ENCODE measurements at places on chromosomes 3 and 15.

- DNase-seq: no peak
These were observed 8.3 kb upstream of the RHO start for GRCh38 chr3:129519896-129520715.

GRCh38 chr3:13420831-13421765 is 976 bp upstream of the NUP210 start:
- DNase-seq: peak; percentile 78

- no peak for DNase-seq
These were observed 97.8 kb upstream of the AADACL2 start for GRCh38 chr3:151635905-151636304.

- DNase-seq: no peak
These were observed 36.7 kb upstream of the ZNF710 start for GRCh38 chr15:89964232-89964954.

GRCh38 chr15:77029166-77030047 is 34.5 kb downstream of the PSTPIP1 start:
- peak; percentile 4 for DNase-seq

GRCh38 chr15:67230504-67230903 is 24.0 kb downstream of the AAGAB start:
- DNase-seq: no peak

- DNase-seq: no peak
These were observed 540 bp downstream of the CCDC80 start for GRCh38 chr3:112640276-112640929.

DNA sequence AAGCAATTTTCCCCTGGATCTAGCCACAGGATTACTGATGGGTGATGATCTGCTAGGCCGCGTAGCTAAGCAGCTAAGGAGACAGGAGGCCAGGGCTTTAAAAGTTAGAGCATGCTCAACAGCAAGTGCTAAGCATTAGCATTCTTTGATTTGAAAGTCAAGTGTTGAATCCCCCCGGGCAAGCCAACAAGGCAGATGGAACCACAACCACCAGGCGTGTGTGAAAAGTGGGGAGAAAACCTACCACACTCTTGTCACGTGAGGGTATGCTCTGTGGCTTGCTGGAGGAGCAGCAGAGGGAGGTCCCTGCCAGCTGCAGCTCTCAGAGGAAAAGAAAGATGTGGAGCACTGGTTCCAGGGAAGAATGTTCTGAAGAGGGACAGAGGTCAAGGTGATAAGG is 20.9 kb downstream of the SLC51A start:
- no peak for DNase-seq

GRCh38 chr15:101684384-101684783 is 32.2 kb upstream of the TM2D3 start:
- no peak for DNase-seq

GRCh38 chr15:52158084-52158765 is 33.0 kb downstream of the GNB5 start:
- no peak for DNase-seq

DNA sequence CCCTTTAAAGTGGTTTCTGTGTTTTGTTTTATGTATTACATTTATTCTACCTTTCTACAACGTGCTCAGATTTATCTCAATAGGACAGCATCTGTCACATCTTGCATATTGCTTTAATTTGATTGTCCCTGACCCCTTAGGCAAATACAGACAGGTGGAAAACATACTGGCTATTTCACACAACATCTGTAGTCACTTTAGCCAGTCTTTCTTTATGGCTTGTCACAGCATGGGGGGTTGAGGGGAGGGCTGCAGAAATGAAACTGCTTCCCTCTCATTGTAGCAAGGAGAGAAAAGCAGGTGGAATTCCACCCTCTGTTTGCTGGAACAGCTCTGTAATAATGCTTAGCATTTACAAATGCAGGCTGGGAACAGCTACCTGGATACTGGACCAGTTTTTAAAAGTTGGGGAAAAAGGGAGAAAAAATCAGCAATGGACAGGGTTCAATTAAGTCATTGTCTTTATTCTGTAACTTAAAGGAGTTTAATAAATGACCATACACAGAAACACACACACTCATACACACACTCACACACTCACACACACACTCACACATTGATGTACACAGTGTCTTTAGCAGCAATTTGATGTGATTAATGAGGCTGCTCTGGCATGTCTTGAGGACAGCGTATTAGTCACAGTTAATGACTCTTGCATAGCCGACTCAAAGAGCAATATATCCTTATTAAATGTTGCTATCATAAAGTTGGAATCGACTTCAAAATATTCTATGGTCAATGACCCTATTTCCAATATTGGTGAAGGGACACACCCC is 283.7 kb upstream of the GBE1 start:
- DNase-seq: no peak

- no peak for DNase-seq
These were observed 24.4 kb upstream of the TRIM59 start for GRCh38 chr3:160473978-160474377.

DNA sequence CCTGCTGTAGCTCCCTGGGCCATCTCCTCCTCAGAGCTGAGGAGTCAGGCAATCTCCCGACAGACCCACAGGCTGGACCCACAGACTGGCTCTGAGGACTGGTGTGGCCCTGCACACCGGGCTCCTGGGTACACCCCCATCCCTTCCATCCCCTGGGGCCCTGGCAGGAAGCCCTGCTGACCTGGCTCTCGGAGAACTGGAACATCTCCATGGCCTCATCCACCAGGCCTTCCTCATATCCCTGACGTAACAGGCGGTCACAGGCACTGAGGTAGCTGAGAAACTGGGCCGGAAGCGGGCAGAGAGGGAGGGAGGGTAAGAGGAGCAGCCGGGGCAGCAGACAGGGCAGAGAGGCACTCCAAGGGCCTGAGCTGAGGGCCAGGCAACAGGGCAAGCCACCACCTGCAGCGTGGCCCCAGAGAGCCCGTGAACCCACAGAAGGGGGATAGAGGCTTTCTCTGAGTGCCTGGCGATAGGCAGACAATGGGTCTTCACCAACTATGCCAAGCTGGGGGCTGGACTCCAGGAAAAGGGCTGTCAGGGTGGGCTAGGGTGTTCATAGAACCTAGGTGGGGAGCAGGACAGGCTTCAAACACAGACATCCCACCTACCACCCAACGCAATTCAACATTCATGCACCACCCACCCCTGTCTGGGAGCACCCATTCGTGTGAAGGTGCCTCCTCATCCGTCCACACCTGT is 17.9 kb downstream of the KBTBD13 start:
- DNase-seq: no peak

DNA sequence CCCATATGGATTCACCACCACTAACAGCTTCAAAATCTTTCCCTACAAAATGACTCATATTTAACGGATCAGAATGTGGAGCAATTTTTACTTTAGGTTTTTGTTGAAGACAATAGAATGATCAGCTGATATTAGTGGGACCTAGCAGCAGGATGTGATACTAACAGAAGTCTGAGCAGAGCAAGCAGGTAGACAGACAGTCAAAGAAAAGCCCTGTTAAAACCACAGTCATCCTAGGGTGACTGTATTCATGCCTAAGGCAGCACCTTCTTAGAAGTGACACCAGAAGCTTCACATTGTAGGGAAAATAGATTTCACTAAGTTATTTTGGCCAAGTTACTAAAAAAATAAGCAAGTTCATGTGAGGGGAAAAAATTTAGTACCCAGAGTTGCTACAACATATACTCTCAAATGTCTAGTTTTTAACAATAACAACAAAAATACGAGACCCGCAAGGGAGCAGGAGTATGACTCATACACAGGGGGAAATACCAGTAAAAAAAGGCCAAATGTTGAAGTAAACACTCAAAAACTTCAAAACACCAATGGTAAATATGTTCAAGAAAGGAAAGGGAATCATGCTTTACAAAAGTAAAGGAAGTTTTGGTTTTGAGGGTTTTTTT is 590.9 kb downstream of the EPHA3 start:
- DNase-seq: no peak

DNA sequence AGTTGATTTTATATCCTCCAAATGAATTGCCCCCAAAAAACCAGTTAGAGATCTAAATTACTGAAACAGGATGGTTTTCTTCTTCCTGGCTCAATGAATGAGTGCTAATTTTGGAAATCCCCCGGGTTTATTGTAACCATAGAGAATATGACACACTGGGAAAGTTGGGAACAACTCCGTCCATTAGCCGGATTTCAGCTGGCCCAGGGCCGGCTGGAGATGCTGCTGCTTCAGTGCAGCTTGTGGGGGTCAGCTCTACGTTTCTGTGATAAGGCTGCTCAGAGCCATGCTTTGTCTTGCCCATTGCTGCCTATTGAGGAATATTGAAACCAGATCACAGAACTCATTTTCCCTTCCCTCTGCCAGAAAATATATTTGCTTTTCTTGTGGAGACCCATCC is 20.3 kb downstream of the GYG1 start:
- no peak for DNase-seq
